ENCODE measurements at places on chromosomes 13 and 19.

- no peak for DNase-seq
Observed at GRCh38 chr19:11692127-11692790, 46.5 kb downstream of the ZNF823 start.

DNA sequence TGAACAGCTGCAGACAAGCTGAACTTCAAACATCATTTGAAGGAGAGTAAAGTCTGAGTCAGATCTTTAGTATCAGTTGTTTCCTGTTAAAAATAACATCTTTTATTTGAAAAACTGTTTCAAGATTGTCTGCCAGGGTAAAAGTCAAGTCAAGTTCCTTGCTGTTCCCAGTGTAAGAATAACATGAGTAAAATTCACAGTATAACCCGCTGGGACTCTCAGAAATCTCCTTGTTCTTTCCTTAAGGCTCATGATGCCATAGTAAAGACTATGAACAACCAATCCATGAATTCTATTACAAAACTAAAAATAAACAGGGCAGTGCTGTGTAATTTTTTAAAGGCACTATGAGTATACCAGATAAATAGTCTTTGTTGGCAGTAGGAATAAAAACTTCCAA lies 112.9 kb downstream of the IRS2 start:
- no peak for DNase-seq

DNA sequence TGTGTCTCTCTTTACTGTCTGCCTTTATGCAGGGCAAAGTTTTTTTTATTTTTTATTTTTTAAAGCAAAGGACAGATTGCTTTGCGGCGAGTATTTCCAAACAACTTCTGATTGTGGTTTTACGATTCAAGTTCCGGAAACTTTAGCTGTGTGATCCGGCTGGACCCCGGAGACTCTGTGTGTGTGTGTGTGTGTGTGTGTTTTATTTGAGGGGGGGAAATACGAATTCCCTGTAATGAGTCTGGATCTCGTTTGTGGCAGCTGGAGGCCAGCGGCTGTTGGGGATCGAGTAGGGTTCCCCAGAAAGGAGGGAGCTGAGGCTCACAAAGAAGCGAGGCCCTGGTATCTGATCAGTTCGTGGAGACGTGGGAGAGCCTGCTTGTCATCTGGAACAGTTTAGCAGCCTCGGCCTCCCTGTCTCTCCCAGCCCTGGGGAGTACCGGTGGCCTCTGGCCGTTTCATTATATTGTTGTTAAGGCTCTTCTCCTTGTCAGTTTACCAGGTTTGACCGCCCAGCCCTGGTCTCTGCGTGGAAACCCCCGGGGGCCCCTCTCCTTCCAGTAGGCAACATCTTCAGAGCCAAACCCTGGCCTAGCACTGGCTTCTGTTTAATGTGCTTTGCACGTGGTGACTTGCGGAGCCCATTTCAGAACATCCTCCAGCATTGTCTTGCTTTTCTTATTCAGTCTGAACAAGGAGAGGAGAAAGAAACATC lies 1.3 kb downstream of the FARP1 start:
- no peak for DNase-seq

DNA sequence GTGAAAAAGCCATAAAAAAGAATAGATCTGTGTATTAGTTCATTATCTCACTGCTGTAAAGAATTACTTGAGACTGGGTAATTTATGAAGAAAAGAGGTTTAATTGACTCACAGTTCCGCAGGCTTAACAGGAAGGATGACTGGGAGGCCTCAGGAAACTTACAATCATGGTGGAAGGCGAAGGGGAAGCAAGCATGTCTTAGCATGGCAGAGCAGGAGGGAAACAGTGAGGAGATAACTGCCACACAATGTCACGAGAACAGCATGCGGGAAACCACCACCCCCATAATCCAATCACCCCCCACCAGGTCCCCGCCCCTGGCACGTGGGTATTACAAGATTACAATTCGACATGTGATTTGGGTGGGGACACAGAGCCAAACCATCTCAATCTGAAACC lies 39.1 kb upstream of the EEF1AKMT1 start:
- no peak for DNase-seq

GRCh38 chr13:34522808-34523207 lies 419.3 kb upstream of the NBEA start:
- no peak for DNase-seq

DNA sequence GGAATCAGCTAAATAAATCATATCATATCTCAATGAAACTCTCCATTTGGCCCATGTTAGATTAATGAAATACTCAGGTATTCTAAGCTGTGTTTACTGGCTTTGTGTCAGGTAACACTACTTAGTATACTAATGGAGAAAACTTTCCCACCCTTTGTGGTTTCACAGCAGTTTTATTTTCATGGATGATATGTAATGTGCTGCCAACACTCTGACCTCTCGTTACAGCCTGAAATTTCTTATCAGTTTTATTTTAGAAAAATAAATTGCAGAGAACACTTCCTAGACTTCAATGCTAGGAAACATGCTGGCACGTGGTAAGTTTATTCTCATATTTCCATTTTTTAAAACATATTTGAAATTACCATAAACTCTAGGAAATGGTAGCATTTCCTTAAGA lies 758.9 kb downstream of the LIG4 start:
- DNase-seq = no peak

DNA sequence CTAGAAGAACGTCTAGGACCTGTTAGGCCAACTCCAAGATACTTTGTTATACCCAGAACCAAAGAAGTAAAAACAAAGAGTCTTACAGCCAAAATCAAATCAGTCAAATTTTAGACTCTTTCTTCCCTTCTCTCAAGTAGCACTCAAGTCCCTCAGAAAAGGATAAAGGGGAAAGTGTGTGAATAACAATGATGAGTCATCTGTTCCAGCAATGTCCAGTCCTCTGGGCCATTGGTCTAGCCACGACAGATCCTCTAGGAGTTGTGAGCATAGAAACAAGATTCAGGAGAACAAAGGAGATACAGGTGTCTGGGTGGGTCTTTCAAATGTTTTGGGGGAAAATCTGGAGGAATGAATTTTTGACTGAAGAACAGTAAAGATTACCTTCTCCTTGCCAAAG lies 36.3 kb downstream of the STOML3 start:
- DNase-seq = no peak

All from activated CD4-positive, alpha-beta T cell treated with anti-CD3 and anti-CD28 coated beads, Interleukin-2, amount 50 U/mL, for 16 hours (primary cell).